CD4-positive, alpha-beta T cell treated with Interleukin-1 beta for 1 hour (primary cell): ENCODE measurements at places on chromosomes 7 and 10.

DNA sequence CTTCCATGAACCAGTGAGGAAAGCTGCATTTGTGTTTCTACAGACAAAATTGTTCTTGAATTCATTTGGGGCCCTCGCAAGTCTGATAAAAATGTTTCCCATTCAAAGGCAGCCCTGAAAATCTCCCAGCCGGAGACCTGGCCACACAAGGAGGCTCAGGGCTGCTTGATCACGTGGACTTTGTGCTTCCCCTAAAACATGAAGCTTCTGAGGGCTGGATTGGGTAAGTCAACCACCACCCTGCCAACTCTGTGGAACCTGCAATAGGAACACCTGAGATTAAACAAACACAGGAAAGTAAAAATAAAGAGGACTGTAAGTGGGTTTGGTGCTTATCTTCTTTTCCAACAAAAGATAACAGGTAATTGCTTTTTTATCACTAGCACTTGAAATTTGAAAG is 133.8 kb downstream of the C10orf90 start:
- DNase-seq, result no peak

DNA sequence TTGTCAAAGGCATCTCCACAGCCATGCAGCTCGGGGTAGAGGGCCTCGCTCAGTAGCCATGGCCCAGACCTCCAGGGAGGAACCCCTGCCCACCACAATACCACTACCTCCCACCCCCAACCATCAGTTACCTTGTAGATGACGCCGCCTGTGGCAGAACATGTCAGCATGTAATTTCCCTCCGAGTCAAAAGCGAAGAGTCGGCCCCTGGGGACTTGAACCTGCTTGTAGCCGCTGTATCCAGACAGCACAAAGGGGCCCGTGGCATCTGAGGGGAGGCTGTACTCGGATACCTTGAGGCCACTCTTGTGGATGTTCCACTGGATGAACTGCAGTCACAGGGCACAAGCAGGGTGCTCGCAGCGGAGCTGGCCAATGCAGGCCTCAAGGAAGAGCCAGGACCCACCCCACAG is 16.3 kb upstream of the CYREN start:
- DNase-seq, result no peak

DNA sequence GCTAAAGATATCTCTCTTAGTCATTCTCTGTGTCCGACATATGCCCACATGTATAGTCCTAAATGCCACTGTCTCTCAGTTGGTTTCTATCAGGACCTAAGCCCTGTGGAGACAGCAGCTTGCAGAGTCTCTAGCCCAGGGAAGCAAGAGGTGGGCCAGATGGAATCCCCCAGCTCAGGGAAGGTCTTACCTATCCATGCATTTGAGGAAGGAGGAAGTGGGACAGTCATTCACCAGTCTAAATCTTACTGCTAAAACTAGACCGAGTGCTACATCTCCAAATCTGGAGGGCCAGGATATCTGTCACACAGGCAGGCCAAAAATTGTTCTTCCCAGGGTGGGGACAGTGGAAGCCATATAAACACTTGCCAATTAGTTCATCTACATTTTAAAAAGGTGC is 26.4 kb upstream of the HERPUD2 start:
- DNase-seq, result no peak

- no peak for DNase-seq
Measured at GRCh38 chr7:35702541-35702940, 7.6 kb upstream of the HERPUD2 start.

DNA sequence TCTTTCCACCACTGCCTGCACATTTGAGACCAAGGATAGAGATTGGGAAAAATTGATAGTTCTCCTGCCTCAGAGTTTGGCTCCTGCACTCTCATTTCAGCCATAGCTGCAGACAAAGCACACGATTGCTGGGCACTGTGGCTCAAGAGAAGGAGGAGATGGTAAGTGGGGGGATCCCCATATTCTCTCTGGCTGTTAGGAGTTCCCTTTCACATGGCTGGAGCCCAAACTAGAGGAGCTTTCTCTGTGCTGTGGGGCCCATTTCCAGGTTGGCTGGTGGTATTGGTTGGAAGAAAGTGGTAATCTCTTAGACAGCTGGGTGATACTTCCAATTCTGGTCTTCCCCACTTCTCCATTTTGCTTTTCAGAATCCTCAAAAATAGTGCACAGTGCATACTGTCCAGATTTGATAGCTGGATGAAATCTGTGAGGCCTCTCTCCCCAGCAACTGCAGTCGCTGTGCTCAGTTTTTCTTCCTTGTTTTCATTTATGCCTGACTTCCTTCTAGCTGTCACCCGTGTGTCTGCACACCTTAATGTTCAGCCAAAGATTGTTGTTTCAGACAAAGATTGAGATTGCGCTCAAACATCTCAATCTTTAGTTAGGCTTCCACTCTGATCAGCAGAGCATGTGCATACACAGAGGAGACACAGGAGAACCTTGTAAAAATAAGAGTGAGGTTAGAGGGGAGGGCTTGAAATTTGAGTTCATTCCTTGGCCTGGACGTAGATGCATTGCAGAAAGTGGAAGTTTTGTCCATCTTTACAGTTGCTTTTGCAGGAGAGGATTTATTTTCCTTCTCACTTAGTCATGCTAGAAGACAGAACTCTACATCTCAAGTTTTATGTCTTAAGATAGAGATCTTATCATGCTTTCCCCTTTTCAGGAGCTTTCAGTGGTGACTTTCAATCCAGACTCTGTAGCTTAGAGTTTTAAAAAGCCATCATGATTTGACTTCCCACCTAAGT is 28.6 kb downstream of the RABGEF1 start:
- DNase-seq, result no peak
